Cerebellar cortex (tissue), 1 donor: ENCODE measurements at places on chromosomes 4 and X.
A peak's percentile ranks its signal among the peaks of the same experiment; 100 is the strongest.

- peak; percentile 53 for DNase-seq
These were observed 366.7 kb downstream of the PCDH7 start for GRCh38 chr4:31086756-31087330.

DNA sequence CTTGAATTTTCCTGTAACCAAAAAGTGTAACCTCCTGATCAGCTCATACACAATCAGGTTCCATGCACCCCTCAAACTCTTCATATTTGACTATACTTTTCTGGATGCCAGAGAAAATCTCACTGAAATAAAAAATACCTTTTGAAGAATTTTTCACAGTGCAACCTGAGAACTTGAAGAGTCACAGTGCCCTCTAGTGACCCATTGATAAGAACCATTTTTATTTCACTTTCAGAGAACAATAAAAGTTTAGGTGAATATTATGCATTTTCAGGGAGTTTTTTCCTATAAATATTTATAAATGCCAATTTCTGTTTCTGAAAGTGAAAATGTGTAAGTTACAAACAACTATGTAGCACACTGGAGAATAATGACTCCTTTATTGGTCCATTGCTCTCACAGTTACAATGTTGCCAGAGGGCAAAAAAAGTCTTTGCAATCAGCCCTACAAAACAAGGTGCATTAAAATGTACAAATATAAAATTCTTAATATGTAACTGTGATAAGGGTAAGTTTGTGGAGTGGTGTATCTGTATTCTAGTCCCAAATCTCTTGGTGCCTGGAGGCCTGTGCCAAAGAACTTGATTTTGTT, 153.6 kb upstream of the INTU start:
- DNase-seq = peak; percentile 12

DNA sequence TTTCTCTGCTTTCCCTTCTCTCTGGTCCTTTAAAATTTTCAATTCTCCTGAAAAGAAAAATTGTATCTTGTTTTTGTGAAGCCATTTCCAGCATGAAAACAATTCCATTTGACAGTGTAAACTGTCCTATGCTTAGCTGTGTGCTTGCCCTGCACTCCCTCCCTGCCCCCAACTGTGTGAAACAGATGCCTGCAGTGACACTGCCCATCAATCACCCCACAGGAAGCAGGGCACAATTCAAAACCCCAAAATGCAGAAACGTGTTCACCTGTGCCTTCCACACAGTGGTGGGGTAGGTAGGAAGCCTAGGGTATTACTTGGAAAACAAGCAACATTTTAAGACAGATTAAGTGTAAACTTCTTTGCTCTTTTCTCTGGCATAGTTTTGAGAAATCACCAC, 6.2 kb upstream of the FHDC1 start:
- no peak for DNase-seq

- peak; percentile 7 for DNase-seq
These were observed 4.0 kb downstream of the C4orf46 start for GRCh38 chr4:158667651-158668198.

- no peak for DNase-seq
These were observed 72.8 kb upstream of the MAPK10 start for GRCh38 chr4:86432559-86433134.

- no peak for DNase-seq
These were observed 76.6 kb downstream of the ARHGAP10 start for GRCh38 chr4:147808447-147808846.

- DNase-seq = no peak
These were observed 648.5 kb upstream of the LCORL start for GRCh38 chr4:18670034-18670433.

DNA sequence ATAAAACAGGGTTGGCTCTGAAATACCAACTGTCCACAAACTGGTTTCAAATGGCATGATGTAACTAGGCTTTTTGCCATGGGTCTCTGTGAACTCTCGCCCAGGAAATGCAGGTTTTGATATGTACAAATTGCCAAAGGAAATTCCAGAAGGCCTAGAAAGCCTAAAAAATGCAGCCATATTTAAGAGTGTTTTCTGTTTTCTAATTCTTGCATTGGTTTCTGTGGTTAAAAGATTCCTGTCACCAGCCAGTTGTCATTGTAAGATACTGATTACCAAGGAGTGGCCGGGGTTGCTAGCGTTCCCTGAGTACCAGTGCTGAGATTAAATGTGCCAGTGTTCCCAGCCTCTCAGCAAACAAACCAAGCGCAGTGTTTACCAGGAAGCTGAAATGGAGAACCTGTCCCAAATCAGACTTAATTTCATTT, 53.9 kb upstream of the SORBS2 start:
- DNase-seq = no peak

- DNase-seq = no peak
These were observed 6.0 kb downstream of the DGKQ start for GRCh38 chr4:967113-968104.

- DNase-seq = no peak
These were observed 123.4 kb downstream of the AMELX start for GRCh38 chrX:11416600-11416999.

- no peak for DNase-seq
These were observed 96.4 kb downstream of the CHIC2 start for GRCh38 chr4:53967986-53968385.

GRCh38 chr4:38664706-38665401, 855 bp downstream of the KLF3 start:
- DNase-seq = peak; percentile 72

- no peak for DNase-seq
These were observed 1109.3 kb upstream of the LCORL start for GRCh38 chr4:19130866-19131265.

GRCh38 chrX:97215186-97215585, 331.5 kb downstream of the RPA4 start:
- DNase-seq = no peak

DNA sequence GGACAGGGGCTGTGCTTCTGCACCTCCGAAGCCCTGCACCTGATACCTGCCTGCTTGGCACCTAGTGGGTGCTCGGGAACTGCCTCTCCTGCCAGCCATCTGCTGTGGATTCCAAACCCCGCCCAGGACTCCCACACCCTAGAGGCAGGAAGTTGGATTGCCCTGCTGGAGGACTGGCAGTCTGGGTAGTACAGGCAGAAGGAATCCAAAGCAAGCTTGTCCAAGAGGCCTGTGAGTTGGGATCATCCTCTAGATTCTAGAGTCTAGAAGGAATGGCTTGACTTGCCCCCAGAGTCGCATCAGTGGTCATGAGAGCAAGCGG, 64.6 kb upstream of the MTM1 start:
- DNase-seq = no peak

- DNase-seq = no peak
These were observed 20.2 kb downstream of the PPA2 start for GRCh38 chr4:105453550-105454205.

DNA sequence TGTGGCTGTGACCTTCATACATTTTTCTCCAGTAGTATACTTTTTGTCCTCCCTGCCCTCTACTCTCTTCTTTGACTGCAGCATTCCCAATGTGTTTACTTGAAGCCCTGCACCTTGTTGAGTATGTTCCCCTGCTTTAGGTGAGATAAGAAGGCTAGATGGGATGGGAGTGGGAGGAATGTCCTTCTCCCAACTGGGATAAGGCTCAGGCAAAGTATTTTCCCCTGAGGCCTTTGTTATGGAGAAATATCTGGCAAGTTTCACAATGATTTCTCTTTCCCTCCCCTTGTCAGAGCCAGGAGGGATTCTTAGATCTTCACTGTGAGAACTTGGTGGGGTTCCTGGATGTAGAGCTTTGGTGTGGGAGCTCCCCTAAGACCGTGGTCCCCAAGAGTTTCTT, 131.8 kb downstream of the CLCN5 start:
- no peak for DNase-seq

DNA sequence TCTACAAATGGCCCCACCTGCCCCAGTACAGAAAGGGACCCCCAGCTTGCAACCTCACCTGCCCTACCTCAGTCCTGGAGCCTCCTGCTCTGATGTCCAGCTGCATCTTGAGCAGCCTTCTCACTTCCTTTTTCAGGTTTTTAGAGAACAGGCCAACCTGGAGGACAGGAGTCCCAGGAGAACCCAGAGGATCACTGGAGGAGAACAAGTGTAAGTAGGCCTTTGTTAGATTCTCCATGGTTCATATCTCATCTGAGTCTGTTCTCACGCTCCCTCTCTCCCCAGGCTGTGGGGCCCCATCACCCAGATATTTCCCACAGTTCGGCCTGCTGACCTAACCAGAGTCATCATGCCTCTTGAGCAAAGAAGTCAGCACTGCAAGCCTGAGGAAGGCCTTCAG, 3.6 kb downstream of the MAGEA11 start:
- DNase-seq = no peak

GRCh38 chr4:82809619-82810018, 11.0 kb upstream of the SCD5 start:
- DNase-seq = no peak

- DNase-seq = peak; percentile 0
These were observed 196.4 kb upstream of the RADX start for GRCh38 chrX:106415276-106415895.

- no peak for DNase-seq
These were observed 430.4 kb downstream of the ADGRL3 start for GRCh38 chr4:61630548-61630947.

DNA sequence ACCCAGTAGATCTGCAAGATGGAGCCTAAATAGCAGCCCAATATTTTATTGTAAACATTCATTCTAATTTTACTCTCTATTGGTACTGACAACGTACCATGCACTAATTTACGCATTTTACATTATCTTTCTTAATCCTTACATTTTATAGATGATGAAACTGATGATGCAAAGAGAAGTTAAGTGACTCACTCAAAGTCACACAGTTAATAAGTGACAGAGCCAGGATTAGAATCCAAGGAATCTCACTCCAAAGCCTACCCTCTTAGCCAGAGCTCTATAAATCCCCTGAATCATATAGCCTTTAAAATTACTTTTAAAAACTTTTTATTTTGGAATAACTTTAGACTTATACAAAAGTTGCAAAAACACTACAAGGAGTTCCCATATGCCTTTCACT, 37.6 kb downstream of the PHKA1 start:
- DNase-seq = no peak

GRCh38 chr4:3031357-3032082, 42.8 kb downstream of the HTT-AS start:
- DNase-seq = no peak

GRCh38 chrX:22124098-22124497, 92.0 kb downstream of the PHEX start:
- no peak for DNase-seq

DNA sequence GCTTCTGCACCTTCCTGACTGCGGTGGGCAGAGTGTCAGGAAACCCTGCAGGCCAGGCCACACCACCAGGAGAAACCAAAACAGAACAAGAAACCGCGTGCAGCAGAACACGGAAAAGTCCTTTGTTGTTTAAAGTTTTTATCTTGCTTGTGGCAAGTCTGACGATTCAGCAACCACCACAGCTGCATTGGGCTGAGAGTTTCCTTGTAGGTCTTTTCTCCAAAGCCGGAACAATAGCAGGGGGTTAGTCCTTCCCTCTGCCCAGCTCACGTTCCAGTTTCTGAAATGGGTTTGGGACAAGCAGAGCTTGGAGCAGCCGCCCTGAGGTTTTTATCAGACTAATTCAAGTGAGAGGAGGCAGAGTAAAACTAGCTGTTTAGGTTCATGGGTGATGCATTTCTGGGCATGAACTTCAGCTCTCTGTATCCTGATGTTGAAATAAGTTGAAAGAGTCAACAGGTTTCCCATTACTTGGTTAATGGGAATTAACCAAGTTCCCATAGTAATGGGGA, 216.9 kb downstream of the PTTG2 start:
- DNase-seq = no peak

GRCh38 chrX:155998116-155998515, 620 bp downstream of the IL9R start:
- no peak for DNase-seq

DNA sequence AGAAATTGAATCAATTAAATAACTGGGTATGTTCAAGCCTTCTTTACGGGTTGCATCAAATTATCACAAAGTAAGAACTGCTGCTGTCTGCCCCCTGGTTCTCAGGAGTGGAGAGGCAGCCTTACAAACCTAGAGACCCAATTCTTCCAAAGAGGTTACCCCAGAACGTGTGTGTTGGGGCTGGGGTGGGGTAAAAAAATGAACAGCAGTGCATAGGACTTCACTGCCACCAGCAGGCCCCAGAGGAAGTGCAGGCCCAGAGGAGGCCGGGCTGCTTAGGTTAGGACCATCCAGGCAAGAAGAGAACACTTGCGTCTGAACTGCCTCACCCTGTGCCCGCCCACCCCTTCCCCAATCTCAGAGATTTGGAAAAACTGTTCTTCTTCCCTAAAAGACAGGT, 1.5 kb upstream of the NWD2 start:
- DNase-seq = no peak

DNA sequence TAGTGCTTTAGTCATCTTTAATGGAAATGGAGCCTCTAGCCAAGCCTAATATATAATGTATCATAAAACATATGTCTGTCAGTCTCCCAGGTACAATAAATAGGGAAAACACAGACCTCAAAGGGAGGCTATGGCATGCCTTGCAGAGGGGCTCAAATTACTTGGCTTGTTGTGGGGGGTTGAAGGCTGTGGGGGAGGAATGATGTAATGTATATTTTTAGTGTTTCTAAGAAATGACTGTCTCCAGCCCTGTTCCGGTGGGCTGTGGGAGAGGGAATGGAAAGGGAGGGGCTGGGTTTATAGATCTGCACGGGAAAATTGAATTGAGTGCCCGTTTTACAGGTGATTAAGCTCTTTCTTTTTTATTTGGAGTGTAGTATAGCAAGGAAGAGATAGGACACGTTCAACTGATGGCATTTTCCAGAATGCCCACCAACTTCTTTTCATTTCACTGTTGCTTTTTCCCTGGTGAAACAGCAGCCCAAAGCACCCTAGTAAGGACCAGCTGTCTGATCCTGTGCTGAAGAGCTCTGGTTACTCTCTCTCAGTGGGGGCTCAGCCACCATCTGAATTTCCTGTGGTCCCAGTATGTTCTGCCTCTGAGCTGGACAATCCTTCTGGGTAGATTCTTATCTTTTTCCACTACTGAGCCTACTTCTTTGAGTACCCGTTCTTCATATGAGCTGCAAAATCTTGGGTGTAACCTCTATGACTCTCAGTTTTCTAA, 220.7 kb upstream of the CASK start:
- DNase-seq = no peak

DNA sequence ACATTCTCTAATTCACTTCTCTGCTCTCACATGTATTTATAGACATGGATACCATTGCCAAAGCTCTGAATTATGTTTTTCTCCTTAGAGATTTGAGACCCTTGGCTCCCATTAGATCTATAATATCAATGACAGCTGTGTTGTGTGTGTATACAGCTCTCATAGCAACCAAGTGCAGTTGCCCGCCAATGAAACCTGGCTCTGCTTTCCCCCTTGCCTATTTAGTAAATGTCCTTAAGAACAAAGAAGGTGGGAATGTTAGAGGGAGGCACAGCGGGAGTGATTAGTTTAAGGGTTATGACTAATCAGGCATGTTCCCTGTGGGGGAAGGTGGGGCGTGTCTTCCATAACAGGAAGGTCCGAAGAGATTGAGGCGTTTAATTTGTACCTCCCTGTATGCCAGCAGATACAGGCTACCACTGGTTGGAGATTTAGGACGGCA, 100.5 kb upstream of the TBC1D9 start:
- no peak for DNase-seq

- no peak for DNase-seq
These were observed 2.8 kb upstream of the AMTN start for GRCh38 chr4:70515367-70516250.

GRCh38 chrX:112851806-112852205, 11.2 kb upstream of the AMOT start:
- no peak for DNase-seq
